ENCODE measurements at places on chromosomes 2 and 18.

DNA sequence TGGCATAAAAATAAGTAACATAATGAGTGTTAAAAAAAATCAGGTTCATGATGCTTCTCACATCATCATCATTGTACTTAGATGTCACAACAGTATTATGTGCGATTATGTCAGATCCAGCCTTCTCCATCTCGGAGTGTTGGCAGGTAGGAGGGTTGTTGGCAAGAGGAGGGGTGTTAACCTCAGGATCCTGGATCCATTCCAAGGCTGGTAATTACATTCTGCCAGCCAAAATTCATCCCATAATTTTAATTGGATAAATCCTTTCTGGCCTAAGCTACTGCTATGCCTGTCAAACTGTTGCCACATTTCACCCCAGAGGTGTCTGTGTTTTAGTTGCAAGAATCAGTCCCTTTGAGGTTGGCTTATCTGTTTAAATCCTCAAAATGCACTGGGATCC lies 891 bp upstream of the FTCDNL1 start:
- no peak overlapping the region for H3K27ac ChIP-seq
- no peak overlapping the region for H3K4me3 ChIP-seq
- H3K36me3 ChIP-seq, result no peaks in the 10 kb centered on the region
- H3K27me3 ChIP-seq, result no peaks in the 10 kb centered on the region
- no peak for DNase-seq

DNA sequence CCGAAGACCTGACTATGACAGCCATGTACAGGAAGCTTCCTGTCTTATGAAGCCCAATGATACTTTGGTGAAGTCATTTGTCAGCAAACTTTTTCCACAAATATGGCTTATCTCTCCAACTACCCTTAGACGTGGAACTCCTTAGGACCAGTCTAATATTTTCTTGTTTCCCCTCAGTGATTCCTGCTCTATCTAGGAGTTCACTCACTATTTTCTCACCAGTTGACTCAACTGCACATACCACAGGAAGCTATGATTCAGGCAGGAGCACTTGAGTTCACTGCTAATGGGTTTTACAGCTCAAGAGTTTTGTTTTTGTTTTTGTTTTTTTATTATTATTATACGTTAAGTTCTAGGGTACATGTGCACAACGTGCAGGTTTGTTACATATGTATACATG lies 109.3 kb downstream of the ANTXR1 start:
- DNase-seq, result no peak
- H3K36me3 ChIP-seq, result no peaks in the 10 kb centered on the region
- H3K27ac ChIP-seq, result no peak overlapping the region
- H3K4me3 ChIP-seq, result no peak overlapping the region

DNA sequence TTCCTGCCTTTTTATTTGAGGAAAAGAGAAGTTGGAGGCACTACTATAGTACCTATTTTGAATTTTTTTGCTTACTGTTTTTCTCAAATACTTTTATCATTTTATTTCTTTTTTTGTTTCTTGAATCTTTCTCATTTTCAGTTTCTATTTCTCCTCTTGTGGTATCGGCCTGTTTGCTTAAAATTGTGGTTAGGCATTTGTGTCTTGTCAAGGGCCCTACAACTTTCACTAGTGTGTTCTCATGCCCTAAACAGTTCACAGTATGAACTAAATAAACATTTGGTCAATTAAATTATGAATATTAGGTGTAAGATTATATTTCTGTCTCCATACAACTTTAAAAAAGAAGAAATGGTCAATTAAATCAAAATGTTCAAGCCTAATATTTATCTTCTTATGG lies 613.5 kb downstream of the MBD2 start:
- H3K27ac ChIP-seq, result no peak overlapping the region
- no peaks in the 10 kb centered on the region for H3K36me3 ChIP-seq
- no peak overlapping the region for H3K4me3 ChIP-seq
- no peaks in the 10 kb centered on the region for H3K4me1 ChIP-seq
- no peak for DNase-seq

DNA sequence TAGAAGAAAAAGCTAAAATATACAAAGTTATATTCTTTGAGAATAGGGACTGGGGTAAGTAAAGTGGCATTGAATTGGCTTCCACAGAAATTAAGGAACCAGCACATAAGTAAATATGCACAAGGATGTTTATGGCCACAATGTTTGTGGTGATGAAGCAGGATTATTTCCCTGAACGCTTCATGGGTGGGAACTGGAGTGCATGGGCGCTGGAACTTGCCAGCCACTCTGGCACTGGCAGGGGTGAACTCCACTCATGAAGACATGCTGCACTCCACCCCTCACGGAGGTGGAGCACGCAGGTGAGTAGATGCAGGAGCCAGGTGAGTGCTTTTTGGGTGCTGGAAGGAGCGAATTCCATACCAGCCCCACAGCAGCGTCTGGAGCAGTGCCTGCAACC lies 94.1 kb downstream of the BCL2 start:
- DNase-seq, result no peak
- H3K36me3 ChIP-seq, result no peaks in the 10 kb centered on the region
- no peaks in the 10 kb centered on the region for H3K27me3 ChIP-seq
- no peak overlapping the region for H3K4me3 ChIP-seq
- peaks cover 8% of the 10 kb centered on the region for H3K4me1 ChIP-seq

DNA sequence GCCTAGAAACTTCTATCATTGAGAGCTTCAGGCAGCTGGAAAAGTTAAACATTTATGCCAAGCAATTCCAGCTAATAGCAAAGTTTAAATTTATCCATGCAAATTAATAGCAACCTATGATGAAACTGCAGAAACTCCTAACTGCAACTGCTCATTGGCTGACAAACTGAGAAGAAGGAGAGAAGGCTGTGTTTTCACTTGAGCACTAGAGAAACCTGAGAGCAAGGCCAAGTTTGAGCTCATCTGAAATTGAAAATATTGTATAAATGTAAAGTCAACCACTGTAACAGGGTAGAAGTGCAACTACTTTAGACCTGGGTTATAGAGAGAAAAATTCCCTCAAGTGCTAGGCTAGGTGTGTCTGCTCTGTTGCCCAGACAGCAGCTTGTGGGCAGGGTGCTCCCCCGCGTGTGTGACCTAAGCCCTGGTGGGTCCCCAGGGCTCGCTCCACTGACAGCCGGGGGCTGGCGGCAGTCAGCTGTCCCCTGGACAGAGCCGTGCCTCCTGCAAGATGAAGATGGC lies 50.2 kb downstream of the CABYR start:
- no peak overlapping the region for H3K27ac ChIP-seq
- no peaks in the 10 kb centered on the region for H3K27me3 ChIP-seq
- no peaks in the 10 kb centered on the region for H3K4me1 ChIP-seq

DNA sequence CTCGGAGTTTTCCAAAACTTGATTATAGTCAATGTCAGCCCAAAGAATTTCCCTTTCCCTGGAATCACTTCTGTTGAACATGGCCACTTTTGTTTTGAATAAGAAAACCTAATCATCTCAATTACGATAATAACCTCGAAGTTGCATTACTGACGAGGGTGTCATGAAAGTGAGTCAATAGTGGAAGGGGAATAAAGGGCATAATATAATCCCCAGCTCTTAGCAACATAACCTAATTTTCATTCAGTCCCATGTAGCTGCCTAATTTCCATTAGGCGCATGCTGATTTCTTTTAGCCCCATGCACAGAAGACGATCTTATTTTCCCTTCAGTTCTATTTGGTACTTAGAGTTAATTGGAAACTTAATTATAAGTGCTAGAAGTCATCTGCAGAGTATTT lies 51.1 kb upstream of the RAPH1 start:
- no peak for DNase-seq
- no peaks in the 10 kb centered on the region for H3K27me3 ChIP-seq
- H3K4me3 ChIP-seq, result no peak overlapping the region
- no peak overlapping the region for H3K27ac ChIP-seq
- peaks cover 23% of the 10 kb centered on the region for H3K4me1 ChIP-seq

GRCh38 chr2:186853951-186854350 lies 5.0 kb upstream of the ZSWIM2 start:
- no peaks in the 10 kb centered on the region for H3K36me3 ChIP-seq
- H3K27me3 ChIP-seq, result no peaks in the 10 kb centered on the region
- peaks cover 2% of the 10 kb centered on the region for H3K4me1 ChIP-seq
- H3K27ac ChIP-seq, result no peak overlapping the region
- no peak for DNase-seq

GRCh38 chr2:71530211-71530610 lies 76.8 kb downstream of the DYSF start:
- no peaks in the 10 kb centered on the region for H3K27me3 ChIP-seq
- H3K27ac ChIP-seq, result no peak overlapping the region
- peak; percentile 36 for DNase-seq
- no peak overlapping the region for H3K4me3 ChIP-seq
- H3K36me3 ChIP-seq, result peaks cover 28% of the 10 kb centered on the region

- H3K4me1 ChIP-seq, result no peaks in the 10 kb centered on the region
- no peak overlapping the region for H3K27ac ChIP-seq
- no peaks in the 10 kb centered on the region for H3K36me3 ChIP-seq
- no peak for DNase-seq
- H3K27me3 ChIP-seq, result no peaks in the 10 kb centered on the region
- no peak overlapping the region for H3K4me3 ChIP-seq
These were observed 88.0 kb downstream of the KYNU start for GRCh38 chr2:142965443-142965842.

DNA sequence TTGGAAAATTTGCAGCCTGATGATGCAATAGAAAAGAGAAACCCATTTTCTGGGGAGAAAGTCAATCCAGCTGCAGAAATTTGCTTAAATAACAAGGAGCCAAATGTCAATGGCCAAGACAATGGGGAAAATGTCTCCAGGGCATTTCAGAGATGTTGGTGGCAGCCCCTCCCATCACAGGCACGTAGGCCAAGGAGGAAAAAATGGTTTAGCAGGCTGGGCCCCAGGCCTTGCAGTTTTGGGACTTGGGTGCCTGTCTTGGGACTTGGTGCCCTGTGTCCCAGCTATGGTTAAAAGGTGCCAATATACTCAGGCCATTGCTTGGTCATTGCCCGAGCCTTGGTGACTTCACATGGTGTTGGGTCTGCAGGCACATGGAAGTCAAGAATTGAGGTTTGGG lies 368.2 kb downstream of the ERBB4 start:
- no peak for DNase-seq
- no peaks in the 10 kb centered on the region for H3K27me3 ChIP-seq
- H3K36me3 ChIP-seq, result no peaks in the 10 kb centered on the region
- H3K4me3 ChIP-seq, result no peak overlapping the region
- H3K27ac ChIP-seq, result no peak overlapping the region

DNA sequence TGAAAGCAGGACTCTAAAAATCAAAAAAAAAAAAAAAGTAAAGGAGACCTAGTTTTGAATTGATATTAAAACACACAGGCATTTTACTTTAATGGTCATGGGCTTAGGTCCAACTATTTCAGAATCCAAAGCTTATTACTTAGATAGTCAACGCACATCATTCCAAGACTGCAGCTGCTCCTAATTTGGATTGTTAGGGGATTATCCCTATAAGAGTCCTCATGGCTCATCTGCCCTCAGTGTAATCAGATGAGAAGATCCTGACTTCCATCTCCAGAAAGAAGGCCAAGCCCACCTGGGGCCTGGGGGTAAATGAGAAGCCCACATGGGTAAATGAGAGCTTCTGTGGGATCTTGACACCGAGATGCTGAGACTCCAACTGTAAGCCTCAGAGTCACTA lies 424.2 kb downstream of the NRXN1 start:
- DNase-seq, result no peak
- H3K27ac ChIP-seq, result no peak overlapping the region
- no peaks in the 10 kb centered on the region for H3K4me1 ChIP-seq
- H3K36me3 ChIP-seq, result no peaks in the 10 kb centered on the region
- H3K27me3 ChIP-seq, result no peaks in the 10 kb centered on the region
- no peak overlapping the region for H3K4me3 ChIP-seq

DNA sequence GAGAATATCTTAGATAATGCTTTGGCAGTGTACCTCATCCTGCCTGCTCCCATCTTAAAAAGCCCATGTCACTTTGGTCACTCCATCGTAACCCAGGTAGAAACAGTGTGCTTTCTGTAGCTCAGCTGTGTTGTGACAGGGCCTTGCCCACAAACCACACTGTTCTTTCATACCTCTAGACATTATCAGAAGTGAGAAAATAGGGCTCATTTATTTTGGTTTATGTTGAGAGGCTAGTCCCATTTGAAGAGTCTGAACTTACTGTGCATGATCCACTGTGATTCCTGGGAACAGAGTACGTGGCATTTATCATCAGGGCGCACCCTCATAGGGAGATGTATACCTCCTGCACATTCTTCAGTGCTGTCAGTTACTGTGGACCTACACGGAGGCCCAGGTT lies 69.7 kb downstream of the FEZ2 start:
- no peaks in the 10 kb centered on the region for H3K27me3 ChIP-seq
- H3K4me1 ChIP-seq, result no peaks in the 10 kb centered on the region
- no peak overlapping the region for H3K4me3 ChIP-seq
- no peak overlapping the region for H3K27ac ChIP-seq

GRCh38 chr2:46973673-46974072 lies 58.1 kb upstream of the MCFD2 start:
- H3K36me3 ChIP-seq, result peaks cover 9% of the 10 kb centered on the region
- no peak overlapping the region for H3K27ac ChIP-seq
- H3K27me3 ChIP-seq, result no peaks in the 10 kb centered on the region
- peaks cover 15% of the 10 kb centered on the region for H3K4me1 ChIP-seq
- no peak for DNase-seq
